ENCODE measurements at places on chromosomes 6 and 20.

DNA sequence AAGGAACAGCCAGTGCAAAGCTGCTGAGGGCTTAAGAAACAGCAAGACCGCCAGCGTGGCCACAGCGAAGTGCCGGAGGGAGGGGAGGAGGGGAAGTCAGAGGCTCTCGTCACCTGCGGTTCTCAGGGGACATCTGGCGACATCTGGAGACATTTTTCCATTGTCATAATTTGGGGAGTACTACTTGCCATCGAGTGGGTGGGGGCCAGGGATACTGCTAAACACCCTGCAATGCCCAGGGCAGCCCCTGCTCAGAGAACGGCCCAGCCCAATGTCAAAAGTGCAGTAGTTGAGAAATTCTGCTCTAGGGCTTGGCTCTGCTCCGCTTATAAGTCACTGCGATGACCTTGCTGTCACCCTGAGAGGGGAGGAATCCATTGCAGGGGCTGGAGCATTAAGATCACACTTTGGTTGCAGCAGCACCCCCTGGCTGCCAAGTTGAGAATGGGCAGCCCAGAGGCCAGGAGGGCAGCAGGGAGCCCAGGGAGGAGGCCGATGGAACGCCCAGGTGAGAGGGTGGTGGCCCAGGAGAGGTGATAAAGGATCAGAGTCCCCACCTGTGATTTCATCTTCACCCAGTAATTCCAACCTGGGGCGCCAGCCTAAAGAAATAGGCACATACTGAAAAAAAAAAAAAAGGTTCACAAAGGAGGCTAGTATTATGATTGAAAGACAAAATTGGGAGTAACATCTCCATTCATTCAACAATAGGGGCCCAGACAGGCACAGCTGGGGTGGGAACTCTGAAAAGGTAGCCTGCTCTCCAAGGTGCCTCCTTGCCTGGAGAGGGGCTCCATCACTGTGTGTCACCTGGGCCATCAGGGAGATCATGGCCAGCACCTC is 218.2 kb downstream of the BMP7 start:
- no peak for DNase-seq

DNA sequence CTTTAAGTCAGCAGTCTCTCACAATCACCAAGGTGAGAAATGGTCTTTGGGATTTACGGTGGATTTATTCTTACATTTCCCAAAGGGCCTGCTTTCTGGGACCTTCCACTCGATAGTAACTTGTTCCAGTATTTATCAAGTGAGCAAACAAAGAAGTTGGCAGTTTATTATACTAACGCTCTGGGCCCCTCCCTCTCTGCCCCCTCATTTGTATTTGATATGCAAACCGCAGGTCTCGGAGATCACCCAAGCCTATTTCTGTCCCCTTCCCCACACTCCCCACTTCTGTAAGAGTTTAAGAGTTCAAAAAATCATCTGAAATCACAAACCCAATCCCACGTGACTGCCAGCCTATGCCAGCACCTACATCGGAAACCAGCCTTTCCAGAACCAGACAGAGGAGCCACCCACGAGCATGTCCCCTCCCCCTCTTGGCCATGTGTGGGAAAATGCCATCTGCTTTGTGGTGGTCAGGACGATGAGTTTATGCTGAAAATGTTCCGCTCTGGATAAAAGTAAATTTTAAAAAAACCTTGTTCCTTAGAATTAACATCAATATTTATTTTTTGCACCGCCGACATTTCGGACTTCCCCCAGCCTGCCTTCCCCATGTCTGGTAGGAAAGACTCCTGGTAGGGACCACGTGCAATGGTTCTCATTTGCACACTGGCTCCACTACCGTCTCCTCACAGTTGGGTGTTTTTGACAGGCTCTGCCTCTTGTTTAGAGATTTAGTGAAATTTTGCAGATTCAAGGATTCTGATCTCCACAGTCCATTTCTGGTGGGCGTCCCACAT is 281.0 kb downstream of the TFAP2C start:
- no peak for DNase-seq

- no peak for DNase-seq
Observed at GRCh38 chr6:4420160-4420865, 284.9 kb upstream of the ECI2 start.

- no peak for DNase-seq
Observed at GRCh38 chr6:145631374-145631773, 103.9 kb downstream of the EPM2A start.

GRCh38 chr6:36924778-36925374 is 29.7 kb upstream of the PI16 start:
- DNase-seq, result no peak

- no peak for DNase-seq
Observed at GRCh38 chr20:62661647-62662046, 19.3 kb downstream of the SLCO4A1 start.

DNA sequence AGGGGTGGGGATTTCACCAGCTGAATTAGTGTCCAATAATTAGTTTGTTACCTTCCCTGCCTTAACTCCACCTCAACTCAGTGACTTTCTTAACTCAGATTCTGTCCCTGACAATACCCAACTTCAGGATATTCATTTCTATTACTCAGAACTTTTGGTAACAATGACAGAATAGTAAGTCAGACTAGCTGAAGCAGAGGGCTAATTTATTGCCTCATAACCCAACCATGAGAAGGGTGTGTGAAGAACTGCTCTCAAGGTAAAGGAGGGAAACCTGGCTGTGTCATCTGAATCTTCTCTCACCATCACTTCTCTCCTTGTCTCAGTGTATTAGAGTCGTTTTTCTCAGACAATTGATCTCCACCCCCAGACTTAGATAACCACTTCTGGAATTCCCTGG is 1.2 kb upstream of the PI3 start:
- no peak for DNase-seq

DNA sequence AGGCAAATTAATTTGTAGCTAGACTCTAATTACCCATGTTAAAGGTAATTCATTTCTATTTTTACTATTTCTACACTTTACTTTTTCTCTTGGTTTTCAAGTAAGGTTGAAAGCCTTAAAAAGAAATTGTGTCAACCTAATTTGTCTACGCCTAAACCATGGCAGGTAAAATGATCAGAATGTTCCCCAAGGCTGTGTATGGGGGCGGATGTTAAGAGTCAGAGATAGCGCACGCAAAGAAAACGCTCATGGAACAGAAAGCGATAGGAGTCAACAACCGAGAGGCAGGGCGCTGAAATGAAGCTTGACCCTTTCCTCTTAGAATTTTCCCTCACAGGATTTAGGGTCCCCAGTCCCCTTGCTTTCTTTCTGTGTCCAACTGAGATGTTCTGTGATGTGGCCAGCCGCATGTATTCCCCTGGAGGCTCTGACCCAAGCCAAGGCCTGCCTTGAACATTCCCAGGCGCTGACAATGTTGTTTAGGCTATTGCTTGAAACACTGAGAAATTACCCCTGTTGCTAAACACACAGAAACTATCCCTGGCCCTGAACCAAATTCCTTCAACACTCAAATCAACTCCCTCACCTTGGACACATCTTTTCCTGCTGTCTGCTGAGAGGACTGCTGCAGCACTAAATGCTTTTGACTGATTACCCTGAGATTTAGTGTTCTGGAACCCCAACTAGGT is 10.9 kb downstream of the PSMB1 start:
- DNase-seq, result no peak

GRCh38 chr20:36599912-36600345 is 5.7 kb upstream of the RAB5IF start:
- DNase-seq, result no peak

- DNase-seq, result no peak
Observed at GRCh38 chr20:11304795-11305194, 612.9 kb upstream of the BTBD3 start.

- peak; percentile 87 for DNase-seq
Observed at GRCh38 chr6:134174672-134175531, 122.5 kb upstream of the SLC2A12 start.

- DNase-seq, result no peak
Observed at GRCh38 chr20:58762120-58762519, 69.5 kb downstream of the NPEPL1 start.

- no peak for DNase-seq
Observed at GRCh38 chr6:32602383-32602782, 12.7 kb upstream of the HLA-DRB1 start.

- no peak for DNase-seq
Observed at GRCh38 chr6:158536891-158537798, 22.7 kb upstream of the TMEM181 start.

- DNase-seq, result no peak
Observed at GRCh38 chr20:63096681-63097335, 90.0 kb upstream of the BHLHE23 start.

GRCh38 chr6:27591699-27592480 is 119.0 kb upstream of the ZNF184 start:
- no peak for DNase-seq

- DNase-seq, result no peak
Observed at GRCh38 chr20:49918446-49918845, 3.1 kb upstream of the SPATA2 start.

DNA sequence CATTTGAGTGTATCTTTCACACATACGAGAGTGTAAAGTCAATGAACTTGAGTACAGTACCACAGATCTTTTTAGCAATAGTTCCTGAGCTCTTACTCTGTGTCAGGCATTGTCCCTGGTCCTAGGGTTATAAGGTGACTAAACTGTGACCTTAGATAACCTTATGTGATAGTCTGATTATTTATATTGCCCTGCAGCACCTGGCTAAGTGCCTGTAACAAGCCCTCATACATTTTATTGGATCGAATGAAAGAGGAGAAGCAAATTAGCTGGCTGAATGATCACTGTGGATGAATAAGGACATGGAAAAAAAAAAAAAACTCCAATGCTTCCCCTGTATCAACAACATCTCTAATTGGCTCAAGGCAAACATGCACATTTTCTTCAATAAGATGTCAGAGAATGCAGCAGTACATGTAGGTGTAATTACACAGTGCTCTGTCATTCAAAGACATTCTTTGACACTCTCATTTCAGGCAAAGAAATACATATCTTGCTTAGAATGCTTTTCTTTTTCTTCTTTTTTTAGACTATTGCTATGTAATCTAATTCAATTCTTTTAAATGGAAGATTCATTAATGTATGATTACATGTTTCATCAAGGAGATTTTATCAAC is 153.4 kb downstream of the PHACTR1 start:
- no peak for DNase-seq

DNA sequence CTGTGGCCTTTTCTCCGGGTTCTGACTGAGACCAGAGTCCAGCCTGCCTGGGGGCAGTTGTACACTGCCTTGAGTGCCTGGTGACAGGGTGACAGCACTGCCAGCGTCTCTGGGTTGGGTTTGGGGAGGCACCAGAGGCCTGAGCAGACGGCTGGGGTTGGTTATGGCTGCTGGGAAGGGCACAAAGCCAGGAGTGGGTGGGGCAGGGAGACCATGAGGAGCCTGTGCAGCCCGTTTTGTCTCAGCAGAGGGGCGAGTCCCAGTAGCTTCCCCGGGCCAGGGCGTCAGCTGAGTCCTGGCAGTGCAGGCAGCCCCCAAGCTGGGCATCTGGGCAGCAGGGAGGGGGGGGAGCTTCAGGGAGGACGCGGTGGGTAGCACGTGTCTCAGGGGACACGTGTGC is 15.3 kb upstream of the SULF2 start:
- DNase-seq, result no peak
